ENCODE measurements at places on chromosomes 12 and 14. TPM values are rescaled to one million over a fixed set of nuclear protein-coding genes. Genes with fewer than 3 reads are reported as not detected.

Gene FBLN5
- total RNA-seq, result 39.4 TPM

Gene GUCY2C
- not detected for total RNA-seq

Gene KRT71
- not detected for total RNA-seq

Gene PAPLN
- 6.7 TPM for total RNA-seq

Gene IFNG-AS1
- total RNA-seq, result 0.49 TPM

Gene PLCZ1
- not detected for total RNA-seq

Gene GLIPR1L1
- total RNA-seq, result not detected

Gene RNASE3
- total RNA-seq, result not detected

Gene KCNMB4
- 0.44 TPM for total RNA-seq

Gene GPRC5D
- total RNA-seq, result 0.47 TPM

Gene SPRYD4
- total RNA-seq, result 6.8 TPM

- no peak for DNase-seq
These were observed 89.9 kb upstream of the CPNE8 start for GRCh38 chr12:38995249-38995648.

- no peak for DNase-seq
These were observed 113.0 kb downstream of the AACS start for GRCh38 chr12:125178222-125178621.

GRCh38 chr12:75161488-75161887 is 48.2 kb downstream of the KCNC2 start:
- DNase-seq, result no peak

DNA sequence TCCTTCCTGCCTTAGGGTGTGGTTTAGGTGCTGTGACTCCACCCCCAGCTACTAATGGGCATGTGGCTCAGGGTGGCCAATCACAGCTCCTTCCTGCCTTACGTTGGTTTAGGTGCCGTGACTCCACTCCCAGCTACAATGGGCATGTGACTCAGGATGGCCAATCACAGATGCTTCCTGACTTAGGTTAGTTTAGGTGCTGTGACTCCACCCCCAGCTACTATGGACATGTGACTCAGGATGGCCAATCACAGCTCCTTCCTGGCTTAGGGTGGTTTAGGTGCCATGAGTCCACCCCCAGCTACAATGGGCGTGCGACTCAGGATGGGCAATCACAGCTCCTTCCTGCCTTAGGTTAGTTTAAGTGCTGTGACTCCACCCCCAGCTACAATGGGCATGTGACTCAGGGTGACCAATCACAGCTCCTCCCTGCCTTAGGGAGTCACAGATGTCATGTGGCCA is 163.9 kb downstream of the TBX5 start:
- no peak for DNase-seq

- no peak for DNase-seq
These were observed 108.9 kb downstream of the DACT1 start for GRCh38 chr14:58746701-58747100.

DNA sequence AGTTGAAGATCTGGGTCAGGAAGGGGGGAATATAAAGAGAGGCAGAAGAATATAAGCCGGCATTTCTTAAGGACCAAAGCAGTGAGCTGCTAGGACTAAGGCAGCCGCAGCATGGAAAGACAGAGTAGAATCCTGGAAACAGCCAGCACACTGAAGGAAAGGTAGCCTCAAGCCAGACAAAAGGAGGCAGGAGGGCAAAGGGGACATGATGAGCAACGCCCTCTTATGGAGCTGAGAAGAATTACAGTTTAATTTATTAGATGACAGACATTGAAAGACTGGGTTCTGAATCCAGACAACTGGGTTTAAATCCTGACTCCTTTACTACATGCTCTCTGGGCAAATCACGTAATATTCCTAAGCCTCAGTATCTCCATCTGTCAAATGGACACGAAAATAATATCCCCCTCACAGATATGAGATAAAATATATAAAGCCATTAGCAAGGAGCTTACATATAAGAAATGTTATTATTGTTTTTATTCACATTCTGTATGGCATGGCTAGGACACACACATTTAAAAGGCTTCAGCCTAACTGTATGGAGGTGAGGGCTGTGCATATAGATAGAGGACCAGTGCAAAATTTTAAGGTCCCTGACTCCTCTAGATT is 8.1 kb upstream of the PCED1B start:
- no peak for DNase-seq

DNA sequence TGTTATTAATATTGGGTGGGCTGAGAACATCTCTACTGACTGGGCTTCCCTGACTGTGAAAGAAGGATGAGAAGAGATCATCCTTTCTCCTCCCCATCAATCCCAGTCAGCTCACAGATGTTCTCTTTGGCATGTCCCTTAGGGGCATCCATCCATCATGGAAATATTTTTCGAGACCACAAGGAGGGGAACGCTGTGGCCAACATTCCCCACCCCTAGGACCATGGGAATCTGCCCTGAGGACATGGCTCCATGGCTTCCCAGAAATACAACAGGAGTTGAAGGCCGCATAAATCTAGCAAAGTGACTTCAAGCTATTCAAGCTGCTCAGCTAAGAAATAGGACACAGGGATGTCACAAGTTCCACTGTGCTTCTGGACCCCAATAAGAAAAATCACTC is 456.8 kb downstream of the MED13L start:
- no peak for DNase-seq

- no peak for DNase-seq
These were observed 31.7 kb downstream of the TNFAIP2 start for GRCh38 chr14:103155010-103155409.

DNA sequence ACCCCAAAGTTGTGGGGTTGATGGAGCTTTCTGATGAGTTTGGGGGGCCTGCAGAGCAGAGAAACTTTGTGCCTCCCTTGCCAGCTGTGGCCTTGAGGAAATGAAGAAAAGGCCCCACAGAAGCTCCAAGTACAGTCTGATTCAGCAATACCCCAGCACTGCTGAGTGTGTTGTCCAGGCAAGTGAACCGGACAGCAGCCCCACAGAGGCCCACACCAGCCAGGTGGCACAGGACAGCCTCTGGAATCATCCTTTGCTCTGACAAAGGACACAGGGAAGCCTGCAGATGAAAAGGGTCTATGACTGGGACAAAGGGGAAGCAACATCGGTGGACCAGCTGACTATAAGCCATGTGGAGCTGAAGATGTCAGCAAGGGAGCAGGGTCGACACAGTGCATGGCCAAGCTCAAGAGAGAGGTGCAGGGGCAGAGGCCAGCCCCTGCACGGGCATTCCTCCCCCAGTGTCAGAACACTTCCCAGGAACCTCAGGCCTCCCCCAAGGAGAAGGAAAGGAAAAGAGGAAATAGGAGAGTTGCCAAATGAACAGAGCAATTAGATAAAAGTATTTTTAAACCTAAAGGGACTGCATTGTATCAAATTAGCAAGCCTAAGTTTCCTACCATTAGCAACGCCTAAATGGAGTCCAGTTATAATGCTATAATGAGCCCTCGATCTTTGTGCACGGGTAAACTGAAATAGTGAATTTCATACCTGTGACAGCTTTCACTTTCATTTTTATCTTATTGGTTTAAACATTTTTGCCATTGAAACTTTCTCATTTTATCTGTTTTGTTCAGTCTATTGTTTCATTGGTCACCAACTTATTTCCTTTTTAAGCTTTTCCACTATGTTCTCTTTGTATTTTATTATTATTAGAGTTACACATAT is 46.3 kb upstream of the PTGDR start:
- DNase-seq, result no peak

- DNase-seq, result no peak
These were observed 62.5 kb upstream of the DUSP6 start for GRCh38 chr12:89414851-89415250.

DNA sequence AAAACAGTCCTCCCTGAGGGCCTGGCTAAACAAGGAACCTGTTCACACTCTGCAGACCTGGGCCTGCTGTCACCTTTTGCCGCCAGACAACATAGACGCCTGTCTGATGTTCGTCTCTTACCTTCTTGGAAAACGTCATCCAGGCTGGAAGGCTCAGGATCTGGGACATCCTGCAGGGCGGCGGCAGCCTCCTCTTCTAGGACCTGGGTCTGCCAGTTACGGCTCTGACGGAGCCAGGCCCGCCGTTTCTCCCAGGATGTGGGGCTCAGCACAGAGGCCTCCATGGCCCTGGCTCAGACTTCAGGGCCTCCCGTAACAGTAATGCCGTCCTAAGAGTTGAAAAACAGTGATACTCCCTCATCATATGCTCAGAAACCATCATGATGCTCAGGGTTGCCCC is 10.3 kb downstream of the TESPA1 start:
- no peak for DNase-seq

- no peak for DNase-seq
These were observed 227.5 kb upstream of the LMO3 start for GRCh38 chr12:16833376-16834015.

DNA sequence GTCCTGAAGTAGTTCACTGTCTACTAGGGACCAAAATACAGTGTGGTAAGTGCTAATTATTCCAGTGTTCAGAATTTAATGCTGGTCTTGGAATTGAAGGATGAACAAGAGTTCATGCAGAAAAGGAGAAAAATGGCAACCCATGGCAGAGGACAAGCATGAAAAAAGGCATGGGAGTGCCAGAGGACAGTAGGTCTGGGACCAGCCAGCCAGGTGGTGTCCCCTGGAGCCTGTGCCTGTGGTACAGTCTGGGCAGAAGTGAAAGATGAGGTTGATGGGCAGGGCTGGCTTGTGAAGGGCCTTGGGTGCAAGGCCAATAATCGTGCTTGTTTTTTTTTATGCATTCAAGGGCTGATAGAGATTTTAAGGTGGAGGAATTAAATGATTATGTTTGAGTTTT is 21.0 kb downstream of the C12orf75 start:
- no peak for DNase-seq

DNA sequence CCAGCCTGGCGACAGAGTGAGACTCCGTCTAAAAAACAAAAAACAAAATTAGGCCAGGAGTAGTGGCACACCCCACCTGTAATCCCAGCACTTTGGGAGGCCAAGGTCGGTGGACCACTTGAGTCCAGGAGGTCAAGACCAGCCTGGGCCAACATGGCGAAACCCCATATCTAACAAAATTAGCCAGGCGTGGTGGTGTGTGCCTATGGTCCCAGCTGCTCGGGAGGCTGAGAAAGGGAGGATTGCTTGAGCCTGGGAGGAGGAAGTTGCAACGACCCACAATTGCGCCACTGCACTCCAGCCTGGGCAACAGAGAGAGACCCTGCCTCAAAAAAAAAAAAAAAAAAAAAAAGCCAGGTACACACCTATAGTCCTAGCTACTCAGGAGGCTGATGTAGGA is 37.0 kb downstream of the KDM2B start:
- DNase-seq, result no peak

DNA sequence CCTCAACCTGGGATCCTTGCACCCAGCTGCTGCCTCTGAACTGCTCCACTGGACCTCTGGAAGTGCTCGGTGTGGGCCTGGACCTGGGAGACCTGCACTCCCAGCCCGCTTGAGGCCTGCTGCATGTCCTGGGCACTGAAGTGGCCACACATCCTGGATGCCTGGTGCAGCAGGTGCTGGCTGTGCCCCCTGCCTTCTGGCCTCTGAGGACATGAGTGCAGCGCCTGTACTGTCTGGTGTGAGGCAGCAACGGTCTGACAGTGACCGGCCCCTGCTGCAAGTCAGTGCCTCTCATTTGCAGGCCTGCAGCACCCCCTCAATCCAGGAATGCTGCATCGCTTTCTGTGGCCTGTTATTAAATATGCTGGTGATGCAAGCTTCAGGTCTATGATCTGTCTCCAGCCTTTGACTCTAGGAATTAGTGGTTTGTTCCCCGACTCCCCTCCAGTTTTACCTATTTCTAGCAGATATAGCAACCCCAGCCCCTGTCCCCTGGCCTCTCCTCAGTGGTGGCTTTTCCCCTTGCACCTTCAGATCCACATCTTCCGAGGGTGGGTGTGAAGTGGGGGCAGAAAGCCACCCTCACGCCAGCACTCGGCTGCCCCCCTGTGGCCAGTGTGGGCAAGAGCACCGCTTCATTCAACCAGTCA is 3.6 kb downstream of the SMIM41 start:
- no peak for DNase-seq

DNA sequence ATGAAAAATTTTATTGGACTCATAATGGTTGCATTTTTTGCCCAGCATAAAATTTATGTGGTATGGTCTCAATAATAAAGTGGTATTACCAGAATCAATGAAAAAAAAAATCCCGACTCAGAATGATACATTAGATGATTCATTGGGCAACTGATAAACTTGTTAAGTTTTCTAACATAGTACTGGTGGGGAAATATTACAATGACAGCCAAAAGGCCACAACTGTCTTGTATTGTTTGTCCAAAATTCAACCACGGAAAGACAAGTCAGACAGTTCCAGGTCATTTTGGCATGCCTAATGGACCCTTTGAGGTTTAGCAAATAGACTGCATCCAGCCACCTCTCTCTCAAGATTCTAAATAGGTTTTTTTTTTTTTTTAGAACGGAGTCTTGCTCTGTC is 70.5 kb upstream of the TRIM9 start:
- no peak for DNase-seq

DNA sequence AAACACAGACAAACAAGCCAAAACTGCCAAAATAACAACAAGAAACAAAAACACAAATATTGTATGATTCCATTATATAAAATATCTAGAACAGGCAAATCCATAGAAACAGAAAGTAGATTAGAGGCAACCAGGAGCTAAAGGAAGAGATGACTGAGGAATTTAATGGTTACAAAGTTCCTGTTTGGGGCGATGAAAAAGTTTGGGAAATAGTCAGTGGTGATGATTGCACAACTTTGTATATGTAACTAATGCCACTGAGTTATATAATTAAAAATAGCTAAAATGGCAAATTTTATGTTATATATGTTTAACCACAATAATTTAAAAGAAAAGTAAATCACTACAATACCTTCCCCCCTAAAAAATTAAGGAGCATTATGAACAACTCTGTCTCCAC is 24.5 kb downstream of the GNPTAB start:
- DNase-seq, result no peak

GRCh38 chr14:64830961-64831360 is 48.7 kb downstream of the SPTB start:
- no peak for DNase-seq

GRCh38 chr12:54418441-54419087 is 502 bp downstream of the ITGA5 start:
- DNase-seq, result no peak
